ENCODE measurements at places on chromosomes 6 and 20.

GRCh38 chr6:169972736-169973135 is 221.3 kb downstream of the ERMARD start:
- no peak for DNase-seq

- peak; percentile 53 for DNase-seq
These were observed 41.3 kb downstream of the SPDEF start for GRCh38 chr6:34514593-34515472.

- DNase-seq = no peak
These were observed 81.1 kb downstream of the STXBP5 start for GRCh38 chr6:147285087-147285855.

DNA sequence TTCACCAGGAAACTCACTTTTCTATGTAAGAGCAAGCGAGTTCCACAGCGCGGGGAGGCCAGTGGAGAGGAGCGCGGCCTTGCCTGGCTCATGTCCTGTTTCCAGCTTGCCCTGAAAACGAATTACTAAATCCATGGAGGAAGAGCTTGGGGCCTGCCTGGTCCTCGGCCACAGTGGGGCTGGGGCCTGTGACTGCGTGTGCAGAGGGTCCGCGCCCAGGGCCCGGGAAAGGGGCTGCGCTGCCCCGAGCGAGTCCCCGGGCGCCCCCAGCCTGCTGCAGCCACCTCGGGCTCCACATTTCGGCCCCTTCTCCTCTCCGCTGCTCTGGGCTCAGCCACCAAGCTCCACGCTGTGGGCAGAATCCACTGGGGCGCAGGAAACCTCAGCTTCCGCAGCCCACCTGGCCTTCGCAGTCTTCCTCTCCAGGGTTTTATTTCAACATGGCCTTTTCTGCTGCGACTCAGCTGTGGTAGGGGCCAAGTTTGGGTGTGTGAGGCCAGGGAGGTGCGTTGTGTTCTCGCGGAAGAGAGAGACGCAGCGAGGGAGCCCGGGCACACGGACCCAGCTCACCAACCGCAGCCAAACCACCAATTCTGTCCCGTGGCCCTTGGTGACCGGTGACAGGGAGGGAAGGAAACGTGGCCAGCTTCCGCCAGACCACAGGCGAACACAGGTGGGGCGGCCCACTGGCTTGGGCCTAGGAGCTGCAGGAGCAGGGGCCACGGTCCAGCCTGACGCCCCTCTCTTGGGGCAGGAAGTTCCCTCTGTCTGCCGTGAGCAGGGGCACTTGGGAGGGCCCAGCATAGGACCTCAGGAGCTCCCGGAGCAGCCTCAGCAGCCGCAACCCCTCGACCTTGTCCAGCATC is 211.4 kb downstream of the ERMARD start:
- DNase-seq = no peak

GRCh38 chr6:160979061-160979708 is 12.4 kb upstream of the MAP3K4 start:
- no peak for DNase-seq

DNA sequence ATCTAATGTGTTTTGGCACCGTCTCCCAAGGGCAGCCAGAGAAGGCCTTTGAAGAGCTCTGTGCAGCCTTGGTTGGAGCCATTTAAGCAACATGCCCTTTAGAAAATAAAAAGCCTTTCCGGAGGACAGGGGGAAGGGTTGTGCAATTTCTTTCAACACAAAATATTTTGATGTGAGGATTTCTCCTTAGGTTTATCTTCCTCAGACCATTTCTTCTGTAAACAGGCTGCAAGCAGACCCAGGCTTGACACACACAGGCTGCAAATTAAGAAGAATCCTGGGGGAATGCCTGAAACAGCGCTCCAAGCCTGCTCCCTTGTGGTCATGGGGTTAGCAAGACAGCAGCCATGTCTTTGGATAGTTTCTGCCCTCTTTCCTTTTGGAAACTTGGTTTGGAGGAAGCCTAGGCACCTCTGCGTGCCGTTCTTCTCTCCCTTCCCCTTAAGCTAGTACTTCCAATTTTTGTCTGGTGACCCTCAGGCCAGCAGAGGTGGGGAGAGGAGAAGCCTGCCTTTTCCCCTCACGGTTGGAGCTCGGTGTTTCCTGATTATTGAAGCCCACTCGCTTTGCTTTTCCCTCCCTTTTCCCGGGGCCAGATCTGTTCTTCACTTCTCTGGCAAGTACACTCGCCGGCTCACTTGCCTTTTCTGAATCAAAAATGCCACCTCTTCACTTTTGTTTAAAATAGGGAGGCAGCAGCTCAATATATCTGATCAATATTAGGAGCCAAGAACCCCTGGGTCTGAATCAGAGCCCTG is 39.6 kb upstream of the NOX3 start:
- DNase-seq = no peak

DNA sequence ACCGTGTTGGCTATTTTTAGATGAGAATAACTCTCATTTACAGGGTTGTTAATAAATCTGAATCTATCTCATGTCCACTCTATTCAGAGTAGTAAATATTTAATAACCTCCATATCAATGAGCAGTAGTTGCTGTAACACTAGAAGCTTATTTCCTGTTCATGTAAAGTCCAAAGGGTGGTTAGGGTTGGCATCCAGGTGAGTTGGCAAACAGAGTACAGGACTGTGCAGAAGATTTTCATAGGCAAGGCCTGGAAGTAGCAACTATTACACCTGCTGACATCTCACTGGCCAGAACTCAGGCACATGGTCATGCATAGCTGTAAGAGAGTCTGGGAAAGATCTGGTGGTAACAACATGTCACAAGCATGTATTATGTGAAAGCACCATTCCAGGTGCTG is 147.5 kb downstream of the PHF3 start:
- no peak for DNase-seq

DNA sequence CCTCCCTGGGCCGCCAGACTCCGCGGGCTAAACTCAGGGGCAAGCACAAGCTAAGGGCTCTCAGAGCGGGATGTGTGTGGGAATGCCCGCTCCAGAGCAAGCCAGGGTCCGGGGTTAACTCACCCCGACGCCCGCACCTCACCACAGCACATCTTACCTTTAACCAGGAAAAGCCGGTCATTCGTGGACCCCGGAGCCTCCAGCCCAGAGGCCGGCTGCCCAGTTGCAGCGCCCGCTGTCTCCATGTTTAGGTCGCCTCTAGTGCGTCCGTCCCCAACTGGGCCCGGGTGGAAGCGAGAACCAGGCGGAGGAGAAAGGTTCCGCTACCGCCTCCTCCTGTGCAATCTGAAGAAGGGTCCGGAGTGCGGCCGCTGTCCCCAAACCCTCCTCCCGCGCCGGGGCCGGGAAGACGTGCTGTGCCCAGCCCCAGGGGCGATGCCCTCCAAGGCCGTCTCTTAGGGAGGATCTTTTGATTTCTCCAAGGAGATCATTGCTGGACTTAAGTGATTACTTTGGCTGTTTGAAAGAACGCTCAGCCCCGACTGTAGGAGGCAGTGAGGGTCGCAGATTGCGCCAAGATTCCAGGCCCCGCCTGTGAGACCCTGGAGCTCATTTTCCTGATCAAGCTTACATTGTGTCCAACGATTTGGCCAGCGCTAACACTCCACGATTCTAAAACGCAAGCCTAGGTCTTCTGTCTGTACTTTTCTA is at the start of gene TMEM242:
TSS of gene TMEM242 (minus strand) at position 265 of the 711 bp plus-strand sequence. CDS start at position 245, 20 bp downstream.
- DNase-seq = no peak

- DNase-seq = no peak
These were observed 702.7 kb downstream of the MAFB start for GRCh38 chr20:39986173-39986904.

- DNase-seq = no peak
These were observed 96.1 kb downstream of the FOXO3 start for GRCh38 chr6:108656836-108657235.

DNA sequence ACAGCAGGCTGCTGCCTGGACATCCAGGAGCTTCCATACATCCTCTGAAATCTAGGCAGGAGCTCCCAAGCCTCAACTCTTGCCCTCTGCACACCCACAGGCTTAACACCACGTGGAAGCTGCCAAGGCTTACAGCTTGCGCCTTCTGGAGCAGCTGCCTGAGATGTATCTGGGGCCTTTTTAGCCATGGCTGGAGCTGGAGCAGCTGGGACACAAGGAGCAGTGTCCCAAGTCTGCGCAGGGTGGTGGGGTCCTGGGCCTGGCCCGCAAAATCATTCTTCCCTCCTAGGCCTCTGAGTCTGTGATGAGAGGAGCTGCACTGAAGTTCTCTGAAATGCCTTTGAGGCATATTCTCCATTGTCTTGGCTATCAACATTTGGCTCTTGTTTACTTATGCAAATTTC is 255.0 kb downstream of the DLL1 start:
- DNase-seq = no peak

GRCh38 chr20:57244221-57244585 is 22.2 kb downstream of the BMP7 start:
- DNase-seq = no peak

Data from cerebellar nuclear complex (tissue), 1 donor.